ENCODE measurements at places on chromosomes 3 and 15. TPM values are rescaled to one million over a fixed set of nuclear protein-coding genes. Genes with fewer than 3 reads are reported as not detected.

Gene NR2E3
- total RNA-seq = not detected

DNA sequence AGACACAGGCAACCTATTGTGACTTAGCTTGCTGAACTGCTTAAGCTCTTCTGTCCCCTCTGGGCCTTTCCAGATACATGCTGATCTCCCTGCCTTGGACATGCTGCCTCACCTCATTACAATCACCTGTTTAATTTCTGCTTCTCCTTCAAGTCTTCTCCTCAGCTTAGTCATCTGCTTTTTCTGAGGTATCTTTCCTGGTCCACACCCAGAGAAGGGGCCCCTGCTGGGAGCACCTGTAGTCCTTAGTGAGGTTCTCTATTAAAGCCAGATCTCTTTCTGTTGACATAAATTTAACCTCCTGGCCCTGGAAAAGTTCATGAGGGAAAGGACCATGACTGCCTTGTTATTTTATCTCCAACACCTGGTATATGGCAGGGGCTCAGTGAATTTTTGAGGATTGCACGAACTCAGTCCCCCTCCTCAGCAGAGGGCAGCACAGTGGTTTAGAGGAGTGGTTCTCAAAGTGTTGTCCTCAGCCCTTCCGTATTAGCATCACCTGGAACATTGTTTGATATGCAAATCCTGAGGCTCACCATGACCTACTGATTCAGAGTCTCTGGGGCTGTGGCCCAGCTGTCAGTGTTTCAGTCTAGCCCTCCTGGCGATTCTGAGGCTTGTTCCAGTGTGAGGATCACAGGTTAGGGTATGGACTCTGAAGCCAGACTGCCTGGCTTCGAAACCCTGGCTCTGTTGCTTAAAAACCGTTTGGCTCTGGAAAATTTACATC, 12.7 kb downstream of the COL6A6 start:
- no peaks in the 10 kb centered on the region for H3K4me1 ChIP-seq
- H3K36me3 ChIP-seq = no peaks in the 10 kb centered on the region
- no peak overlapping the region for H3K4me3 ChIP-seq
- DNase-seq = no peak

DNA sequence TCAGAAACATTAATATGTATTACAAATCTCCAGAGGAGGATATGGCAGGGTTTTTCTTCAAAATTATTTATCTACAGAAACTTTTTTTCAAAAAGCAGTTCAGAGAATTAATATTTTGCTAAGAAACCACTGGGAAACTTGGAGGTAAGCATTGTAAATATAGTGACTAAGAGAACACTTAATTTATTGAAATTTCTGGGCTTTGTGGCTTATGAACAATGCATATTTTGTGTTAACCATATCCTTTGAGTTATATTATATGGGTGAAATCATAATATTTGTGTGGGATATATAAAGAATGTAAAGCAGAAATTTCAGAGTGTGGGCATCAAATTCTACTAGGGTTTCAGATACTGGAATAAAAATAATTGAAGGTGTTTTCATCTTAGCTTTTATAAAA, 1059.2 kb downstream of the ZPLD1 start:
- H3K36me3 ChIP-seq = no peaks in the 10 kb centered on the region
- DNase-seq = no peak
- no peak overlapping the region for H3K27ac ChIP-seq
- no peak overlapping the region for H3K4me3 ChIP-seq

DNA sequence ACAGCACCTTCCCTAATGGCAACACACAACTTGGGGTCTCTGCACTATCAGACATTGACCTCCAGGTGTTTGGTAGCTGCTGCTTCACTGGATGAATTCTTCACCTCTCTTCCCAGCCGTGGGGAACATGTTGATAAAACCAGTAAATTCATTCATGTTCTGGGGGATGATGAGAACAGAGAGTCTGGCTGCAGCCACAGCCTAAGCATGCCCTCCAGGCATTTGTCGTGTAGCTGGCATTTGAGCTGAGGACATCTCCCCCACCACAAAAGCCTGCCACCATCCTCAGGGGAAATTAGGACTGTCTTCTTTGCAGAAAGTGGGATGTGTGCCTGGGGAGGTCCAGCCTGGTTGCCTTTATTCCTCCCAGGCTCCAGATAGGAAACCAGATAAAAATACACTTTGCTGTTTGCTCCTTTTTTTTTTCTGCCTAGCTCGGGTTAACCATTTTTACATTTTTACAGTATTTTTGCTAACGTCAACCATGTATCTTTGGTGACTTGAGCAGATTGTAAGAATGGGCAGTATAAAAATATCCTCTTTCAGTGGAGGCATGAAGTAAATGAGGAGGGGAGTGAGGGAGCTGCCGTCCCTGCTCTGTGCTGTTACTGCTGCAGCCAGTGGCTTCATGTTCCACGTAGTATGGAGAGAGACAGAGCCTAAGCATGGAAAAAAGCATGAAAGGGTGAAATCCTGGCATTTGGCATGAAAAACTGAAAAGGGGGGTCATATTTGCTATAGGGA, 444.0 kb downstream of the EPHB1 start:
- no peak for DNase-seq
- H3K4me1 ChIP-seq = no peaks in the 10 kb centered on the region
- H3K4me3 ChIP-seq = no peak overlapping the region
- H3K27ac ChIP-seq = no peak overlapping the region

Data from GM12878 (cell line).